ENCODE measurements at places on chromosomes 4 and X.

- DNase-seq: no peak
Observed at GRCh38 chr4:48943387-48943786, 36.8 kb upstream of the OCIAD2 start.

- DNase-seq: no peak
Observed at GRCh38 chr4:11669156-11669555, 240.5 kb upstream of the HS3ST1 start.

DNA sequence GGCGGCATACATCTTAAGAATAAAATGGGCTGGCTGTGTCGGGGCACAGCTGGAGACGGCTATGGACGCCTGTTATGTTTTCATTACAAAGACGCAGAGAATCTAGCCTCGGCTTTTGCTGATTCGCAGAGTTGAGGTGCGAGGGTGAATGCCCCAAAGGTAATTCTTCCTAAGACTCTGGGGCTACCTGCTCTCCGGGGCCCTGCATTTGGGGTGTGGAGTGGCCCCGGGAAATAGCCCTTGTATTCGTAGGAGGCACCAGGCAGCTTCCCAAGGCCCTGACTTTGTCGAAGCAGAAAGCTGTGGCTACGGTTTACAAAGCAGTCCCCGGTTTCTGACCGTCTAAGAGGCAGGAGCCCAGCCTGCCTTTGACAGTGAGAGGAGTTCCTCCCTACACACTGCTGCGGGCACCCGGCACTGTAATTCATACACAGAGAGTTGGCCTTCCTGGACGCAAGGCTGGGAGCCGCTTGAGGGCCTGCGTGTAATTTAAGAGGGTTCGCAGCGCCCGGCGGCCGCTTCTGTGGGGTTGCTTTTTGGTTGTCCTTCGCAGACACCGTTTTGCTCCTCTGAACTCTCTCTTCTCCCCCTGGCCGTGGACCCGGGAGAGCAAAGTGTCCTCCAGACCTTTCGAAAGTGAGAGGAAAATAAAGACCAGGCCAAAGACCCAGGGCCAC, 1.9 kb downstream of the SHOX start:
- no peak for DNase-seq

DNA sequence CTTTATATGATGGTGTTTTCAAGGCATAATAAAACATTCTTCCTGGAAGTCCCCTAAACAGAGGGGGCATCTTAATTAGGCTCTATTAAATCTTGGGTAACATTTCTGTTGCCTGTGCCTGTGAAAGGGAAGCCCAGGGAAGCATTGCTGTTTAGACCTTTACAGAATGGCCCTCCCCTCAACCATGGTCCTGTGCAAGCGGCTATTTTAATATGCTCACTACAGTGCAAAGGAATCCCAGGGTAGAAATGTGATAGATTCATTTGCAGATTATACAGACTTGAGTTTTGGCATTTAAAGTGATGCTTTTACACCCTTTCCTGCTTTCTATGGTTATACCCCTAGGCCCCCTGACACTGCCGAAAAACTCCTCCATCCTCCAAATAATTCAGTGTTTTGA, 65.3 kb downstream of the CLCN5 start:
- DNase-seq: no peak

DNA sequence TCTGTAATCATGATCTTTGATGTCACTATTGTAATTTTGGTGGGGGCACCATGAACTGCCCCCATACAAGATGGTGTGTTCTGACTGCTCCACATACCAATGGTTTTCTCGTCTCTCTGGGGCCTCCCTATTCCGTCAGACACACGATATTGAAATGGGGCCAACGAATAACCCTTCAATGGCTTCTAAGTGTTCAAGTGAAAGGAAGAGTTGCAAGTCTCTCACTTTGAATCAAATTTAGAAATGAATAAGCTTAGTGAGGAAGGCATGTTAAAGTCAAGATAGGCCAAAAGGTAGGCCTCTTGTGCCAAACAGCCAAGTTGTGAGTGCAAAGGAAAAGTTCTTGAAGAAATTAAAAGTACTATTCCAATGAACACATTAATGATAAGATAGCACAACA, 205.4 kb downstream of the SPRY1 start:
- no peak for DNase-seq

DNA sequence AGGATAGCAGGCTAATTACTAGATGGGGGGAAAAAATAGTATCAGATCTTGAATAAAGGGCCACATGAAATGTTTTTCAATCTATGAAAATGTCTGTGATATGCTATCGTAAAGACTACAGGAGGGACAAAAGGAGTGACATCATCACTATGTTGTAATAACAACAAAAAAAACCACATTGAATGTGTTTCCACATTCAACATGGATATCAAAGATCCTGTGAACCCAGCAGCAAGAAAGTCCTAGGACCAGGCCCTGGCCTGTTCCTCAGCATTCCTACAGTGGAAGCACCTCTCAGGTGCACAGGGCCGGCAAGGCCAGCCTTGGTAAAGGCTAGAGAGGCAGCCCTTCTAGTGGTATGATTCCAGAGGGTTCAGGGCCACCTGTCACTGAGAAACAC, 118.3 kb downstream of the RELL1 start:
- DNase-seq: no peak

DNA sequence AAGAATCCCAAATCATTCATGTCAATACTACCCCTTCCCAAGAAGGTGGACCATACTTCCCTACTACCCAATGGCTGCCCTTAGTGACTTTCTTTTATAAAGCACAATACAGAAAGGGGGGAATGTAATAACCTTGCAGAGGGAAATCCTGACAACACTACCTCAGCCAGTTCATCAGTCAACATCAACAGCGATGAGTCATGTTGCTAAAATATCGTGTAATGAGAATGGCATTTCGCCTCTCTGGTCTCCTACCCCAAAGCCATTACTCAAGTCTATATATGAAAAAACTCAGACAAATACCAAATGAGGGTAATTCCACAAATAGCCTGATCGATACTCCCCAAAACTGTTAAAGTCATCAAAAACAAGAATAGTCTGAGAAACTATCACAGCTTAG, 3.3 kb upstream of the MAGEA8 start:
- DNase-seq: peak; percentile 14

- DNase-seq: no peak
Observed at GRCh38 chr4:45636175-45636574, 487.7 kb downstream of the GABRG1 start.

DNA sequence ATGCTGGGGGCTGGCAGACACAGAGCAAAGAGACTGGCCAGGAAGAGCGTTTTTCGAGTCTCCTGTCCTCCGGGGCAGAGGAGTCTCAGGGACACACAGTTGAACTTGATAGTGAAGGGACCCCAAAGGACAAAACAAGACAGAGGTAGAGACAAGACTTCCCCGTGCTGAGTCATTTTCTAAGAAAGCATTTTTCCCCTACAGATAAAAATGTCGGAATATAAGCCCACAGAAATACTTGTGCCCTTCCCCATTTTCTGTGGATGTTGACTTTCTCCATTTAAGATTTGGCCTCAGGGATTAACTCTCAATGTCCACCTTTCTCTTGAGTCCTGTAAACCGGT, 523 bp upstream of the BTK start:
- DNase-seq: no peak

- DNase-seq: peak; percentile 28
Observed at GRCh38 chr4:42655921-42656678, 805 bp downstream of the ATP8A1 start.

- no peak for DNase-seq
Observed at GRCh38 chr4:53748328-53748772, 157.1 kb upstream of the LNX1 start.

- no peak for DNase-seq
Observed at GRCh38 chr4:23006756-23007155, 314.0 kb downstream of the GBA3 start.
